ENCODE measurements at places on chromosomes 3 and 15.

DNA sequence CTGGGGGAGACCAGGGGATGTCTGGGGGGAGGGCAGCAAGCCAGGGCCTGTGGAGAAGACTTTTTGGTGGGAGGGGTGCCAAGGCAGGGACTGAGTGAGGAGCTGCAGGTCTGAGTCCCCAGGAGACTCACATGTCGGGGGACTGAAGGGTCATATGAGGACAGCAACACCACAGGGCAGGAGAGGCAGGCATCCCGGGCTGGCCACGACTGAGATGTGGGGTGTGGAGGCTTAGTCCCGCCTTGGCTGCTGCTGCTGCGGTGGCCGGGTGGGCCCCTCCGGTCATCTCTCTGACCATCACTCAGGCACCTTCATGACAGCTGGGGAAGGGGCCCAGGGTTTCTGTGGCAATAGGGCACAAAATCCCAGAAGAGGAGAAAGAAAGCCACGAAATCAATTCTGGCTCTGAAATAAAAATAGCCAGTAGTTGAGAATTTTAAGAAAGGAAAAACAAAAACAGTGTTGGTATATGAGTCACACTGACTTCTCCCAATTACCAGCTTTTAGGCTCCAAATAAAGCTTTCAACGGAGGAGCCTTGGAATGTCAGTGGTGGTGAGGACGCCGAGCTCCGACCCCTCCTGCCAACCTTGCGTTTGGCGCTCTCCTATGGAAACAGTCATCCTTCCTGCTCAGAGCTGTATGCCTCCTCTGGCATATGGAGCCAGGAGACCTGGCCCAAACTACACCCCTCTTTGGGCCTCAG, 52.9 kb upstream of the ITGA11 start:
- DNase-seq: no peak

DNA sequence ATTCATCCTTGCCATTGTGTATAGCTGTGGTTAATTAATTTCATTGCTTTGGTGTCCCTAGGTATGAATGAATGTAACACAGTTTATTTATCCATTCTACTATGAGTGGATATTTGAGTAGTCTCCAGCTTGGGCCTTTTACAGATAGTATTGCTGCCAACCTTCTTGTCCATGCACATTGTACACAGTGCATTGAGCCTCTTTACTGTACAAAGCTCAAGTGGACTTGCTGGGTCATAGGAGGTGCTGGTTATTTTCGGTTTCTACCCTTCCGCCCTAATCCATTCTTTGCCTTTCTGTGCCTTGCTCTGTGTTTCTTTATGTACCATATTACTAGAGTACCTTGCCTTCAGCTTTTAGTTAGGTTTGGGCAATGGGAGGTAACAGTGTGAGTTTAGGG, 60.7 kb downstream of the DUT start:
- no peak for DNase-seq

GRCh38 chr15:39094116-39094515, 486.8 kb upstream of the THBS1 start:
- no peak for DNase-seq

GRCh38 chr3:40850861-40851260, 326.1 kb downstream of the ZNF621 start:
- no peak for DNase-seq

- DNase-seq: no peak
Measured at GRCh38 chr3:184366619-184367289, 5.2 kb downstream of the POLR2H start.

DNA sequence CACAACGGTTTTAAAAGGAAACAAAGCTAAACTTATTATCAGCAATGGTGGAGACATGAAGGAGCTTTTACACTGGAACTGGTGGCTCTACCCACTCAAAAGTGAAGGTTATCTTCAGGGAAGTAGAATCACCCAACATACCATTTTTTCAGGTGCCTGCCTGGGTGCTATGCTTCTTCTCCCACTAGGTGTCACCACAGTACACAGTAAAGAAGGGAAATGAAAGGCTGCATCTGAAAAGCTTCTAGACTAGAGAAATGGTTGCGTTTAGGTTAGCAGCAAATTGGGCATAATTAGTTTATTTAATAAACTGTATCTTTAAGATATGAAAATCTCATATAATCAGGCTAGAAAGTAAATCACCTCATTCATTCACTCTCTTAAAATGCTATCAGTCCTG, 47.0 kb upstream of the SELENOK start:
- no peak for DNase-seq

DNA sequence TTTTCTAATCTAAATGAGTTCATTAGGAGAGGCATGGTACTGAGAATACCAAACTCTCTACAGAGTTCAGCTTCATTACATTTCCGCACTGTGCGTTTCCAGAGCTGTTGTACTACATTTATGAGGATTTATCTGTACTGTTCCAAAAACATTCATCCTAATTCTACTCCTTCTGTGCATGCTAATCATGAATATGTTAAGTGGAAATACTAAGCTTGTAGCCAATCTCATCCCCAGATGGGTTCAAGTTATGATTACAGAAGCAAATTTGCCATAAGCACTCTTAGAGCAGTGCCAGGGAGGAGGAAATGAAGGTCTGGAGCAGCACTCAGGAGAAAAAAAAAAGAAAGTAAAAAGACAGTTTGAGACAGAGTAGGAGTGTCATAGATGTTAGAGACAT, 544.3 kb downstream of the GBE1 start:
- DNase-seq: no peak

GRCh38 chr3:31343075-31343474, 189.7 kb upstream of the STT3B start:
- DNase-seq: no peak

- no peak for DNase-seq
Measured at GRCh38 chr15:40428185-40428584, 12.6 kb upstream of the BAHD1 start.

DNA sequence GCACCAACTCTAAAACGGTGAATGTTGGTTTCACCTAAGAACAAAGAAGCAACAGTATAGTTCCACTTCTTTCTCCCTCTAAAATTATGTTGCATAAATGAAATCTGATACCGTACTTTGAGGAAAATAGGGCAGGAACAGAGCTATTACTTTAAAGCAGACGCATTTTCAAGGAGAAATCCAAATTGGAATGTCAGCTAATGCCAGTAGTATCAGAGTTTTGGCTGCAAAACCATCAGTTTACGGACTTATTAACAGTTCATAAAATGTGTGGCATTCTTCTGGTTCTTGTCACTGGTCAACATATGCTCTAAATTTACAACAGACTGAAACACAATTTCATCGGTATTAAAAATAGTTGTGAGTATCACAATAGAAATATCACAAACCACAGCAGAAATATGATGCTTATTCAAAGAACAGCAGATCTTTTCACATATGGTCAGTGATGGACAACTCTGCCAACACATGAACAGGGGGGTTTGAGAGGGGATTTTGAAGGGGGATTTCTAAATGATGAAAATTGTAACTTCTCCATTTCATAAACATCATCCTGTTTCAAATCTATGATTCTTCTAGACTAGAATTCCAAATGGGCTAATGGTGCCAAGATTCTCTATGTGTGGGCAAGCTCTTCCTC, 38.7 kb upstream of the ROBO2 start:
- DNase-seq: no peak

DNA sequence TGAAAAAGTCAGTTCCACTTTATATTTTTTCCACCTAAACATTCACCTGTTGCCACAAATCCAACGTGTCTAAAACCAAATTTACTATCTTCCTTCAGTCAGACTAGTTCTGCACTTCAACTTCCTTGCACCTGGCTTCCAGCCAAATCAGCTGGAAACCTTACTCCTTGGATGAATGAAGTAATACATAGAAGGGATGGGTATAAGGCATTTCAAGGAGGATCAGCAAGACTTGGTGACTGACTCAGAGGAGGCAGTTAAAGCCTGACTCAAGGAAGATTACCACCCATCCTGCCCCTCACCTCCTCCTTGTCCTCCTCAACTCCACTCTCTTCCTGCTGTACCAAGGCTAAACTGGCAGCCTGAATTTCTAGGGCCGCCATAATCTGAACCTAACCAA, 37.1 kb downstream of the QTRT2 start:
- peak; percentile 29 for DNase-seq

- DNase-seq: no peak
Measured at GRCh38 chr15:77723756-77724155, 91.0 kb upstream of the LINGO1 start.

DNA sequence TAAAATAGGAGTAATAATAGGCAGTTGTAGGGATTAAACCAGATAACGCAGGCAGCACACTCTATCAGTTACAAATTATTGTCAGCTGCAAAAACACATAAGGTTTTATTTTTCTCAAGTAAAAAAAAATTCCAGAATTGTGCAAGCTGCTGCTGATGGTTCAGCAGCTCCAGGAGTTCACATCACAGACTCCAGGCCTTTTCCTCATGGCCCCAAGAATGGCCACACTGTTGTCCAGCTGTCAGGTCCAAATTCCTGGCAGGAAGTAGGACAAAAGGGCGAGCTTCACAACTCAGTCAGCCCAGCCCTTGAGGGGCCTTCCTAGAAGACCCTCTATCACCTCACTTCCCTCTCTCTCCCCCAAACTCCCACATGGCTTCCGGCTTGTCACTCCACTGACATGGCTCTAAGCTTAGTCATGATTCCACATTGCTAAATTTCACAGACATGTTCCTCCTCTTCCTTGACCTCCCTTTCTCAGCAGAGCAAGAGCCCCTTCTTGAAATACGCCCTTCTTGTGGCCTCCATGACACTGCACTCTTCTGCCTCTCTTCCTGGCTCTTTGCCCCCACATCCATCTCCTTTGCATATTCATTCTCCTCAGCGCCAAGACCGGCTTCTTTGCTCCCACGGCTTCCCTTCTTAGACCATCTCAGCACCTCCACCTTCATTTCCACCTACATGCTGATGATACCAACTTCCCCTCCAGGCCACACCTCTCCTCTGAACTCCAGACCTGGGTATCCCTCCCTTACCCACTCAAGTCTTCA, 27.4 kb upstream of the FAM174B start:
- DNase-seq: peak; percentile 22

GRCh38 chr3:71308836-71309235, 274.7 kb downstream of the FOXP1 start:
- no peak for DNase-seq

DNA sequence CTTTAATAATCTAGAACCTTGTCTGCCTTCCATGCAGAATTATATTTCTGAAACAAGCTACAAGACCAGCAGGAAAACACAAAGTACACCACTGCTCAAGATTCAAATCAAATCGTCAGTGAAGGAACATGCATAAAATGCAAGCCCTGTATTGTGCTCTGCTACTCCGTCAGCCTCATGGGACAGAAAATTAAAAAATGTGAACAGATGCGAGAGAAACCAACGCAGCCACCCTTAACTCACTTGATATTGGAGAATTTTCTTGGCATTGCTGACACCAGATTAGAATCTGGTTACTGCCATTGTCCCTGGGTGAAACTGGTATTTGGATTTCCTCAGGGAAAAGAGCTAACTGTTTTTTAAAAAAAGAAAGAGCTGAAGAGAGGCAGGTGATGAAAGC, 23.6 kb downstream of the ANXA2 start:
- no peak for DNase-seq

DNA sequence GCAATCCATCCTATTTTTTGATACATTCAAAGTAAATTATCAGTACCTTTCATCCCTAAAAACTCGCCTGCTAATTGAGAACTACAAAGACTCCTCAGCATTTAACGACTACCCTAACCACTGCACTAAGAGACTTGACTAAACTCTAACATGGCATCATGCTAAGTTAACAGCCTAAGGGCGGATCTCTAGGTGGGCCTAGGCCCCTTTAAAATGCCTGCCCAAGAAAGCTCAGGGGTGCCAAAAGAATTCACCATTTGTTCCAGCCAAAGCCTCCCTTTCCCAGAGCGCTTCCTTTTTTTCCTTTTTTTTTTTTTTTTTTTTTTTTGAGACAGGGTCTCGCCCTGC, 568 bp upstream of the NEK4 start:
- no peak for DNase-seq

DNA sequence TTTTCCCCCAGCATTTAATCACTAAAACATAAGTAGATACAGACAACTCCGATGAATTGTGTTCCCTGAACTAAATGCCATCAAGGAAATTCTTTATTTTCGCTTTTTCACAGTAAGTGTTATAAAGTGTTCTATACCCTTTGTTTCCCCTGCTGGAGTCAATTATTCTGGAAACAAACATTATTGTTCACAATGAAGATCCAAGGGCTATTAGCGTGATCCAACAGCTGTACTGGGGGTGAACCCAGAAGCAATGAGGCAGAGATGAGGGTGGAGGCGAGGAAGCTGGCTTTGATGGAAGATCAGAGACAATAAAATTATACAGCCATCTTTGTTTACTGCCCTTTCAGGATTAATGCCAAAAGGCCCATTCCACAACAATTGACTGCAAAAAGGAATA, 250.3 kb upstream of the IGF1R start:
- no peak for DNase-seq

GRCh38 chr15:50224606-50225005, 40.9 kb downstream of the HDC start:
- DNase-seq: no peak

DNA sequence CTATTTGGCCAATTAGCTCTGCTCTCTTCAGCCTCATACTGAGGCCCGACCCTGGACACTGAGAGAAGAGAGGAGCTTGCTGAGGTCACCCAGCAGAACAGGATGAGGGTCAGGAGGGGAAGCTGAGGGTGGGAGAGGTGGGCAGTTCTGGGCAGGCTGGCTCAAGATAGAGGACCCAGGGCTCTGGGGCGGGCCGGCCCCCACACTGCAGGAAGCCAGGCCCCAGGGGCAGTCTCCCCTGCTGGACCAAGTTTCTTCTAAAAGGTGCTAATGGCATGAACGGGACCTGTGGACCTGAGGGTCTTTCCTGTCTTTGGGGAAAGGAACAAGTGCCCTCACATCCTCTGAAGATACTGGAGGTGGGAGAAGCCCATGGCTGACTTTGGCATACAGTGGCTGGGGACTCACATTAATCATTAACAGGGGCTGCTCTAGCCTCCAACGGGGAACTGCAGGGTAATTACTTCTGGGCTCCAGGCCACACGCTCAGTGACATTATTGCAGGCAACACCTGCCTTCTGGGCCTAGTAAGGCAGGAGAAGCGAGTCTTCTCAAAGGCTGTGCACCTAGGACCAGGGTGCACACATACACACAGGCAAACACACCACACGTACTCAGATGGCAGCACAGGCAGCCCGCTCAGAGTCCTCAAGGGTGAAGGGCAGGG, 10.6 kb downstream of the HCN4 start:
- no peak for DNase-seq

DNA sequence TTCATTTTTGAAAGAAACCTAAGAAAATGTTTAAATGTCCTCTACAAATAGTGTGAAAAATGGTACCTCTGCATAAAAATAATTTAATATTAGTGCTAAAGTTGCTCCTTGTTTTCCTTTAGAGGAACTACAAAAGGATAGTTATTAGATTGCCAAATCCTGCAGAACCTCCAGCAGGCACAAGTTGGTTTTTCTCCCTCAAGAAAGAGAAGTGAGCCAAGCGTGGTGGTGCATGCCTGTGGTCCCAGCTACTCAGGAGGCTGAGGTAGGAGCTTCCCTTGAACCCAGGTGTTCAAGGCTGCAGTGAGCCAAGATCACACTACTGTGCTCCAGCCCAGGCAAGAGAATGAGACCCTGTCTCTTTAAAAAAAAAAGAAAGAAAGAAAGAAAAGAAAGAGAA, 85.1 kb upstream of the TSEN2 start:
- no peak for DNase-seq
